ENCODE measurements at places on chromosomes 2 and 18.

DNA sequence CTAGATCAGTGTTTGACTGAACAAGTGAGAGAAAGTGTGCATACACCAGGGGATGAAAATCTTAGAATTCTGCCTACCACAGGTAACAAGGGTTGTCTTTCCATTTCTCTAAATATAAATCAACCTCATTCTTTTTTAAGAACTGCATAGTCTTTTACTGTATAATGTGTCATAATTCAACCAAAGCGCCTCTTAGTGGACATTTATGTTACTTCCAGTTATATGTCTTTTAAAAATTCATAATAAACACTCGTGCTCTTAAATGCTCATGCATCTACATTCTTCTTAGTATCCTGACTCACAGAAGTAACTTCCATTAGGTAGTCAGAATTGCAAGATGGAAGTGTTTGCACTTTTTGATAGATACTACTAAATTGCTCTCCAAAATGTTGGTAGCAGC is 76.2 kb downstream of the CHRNA1 start:
- no peak for DNase-seq

DNA sequence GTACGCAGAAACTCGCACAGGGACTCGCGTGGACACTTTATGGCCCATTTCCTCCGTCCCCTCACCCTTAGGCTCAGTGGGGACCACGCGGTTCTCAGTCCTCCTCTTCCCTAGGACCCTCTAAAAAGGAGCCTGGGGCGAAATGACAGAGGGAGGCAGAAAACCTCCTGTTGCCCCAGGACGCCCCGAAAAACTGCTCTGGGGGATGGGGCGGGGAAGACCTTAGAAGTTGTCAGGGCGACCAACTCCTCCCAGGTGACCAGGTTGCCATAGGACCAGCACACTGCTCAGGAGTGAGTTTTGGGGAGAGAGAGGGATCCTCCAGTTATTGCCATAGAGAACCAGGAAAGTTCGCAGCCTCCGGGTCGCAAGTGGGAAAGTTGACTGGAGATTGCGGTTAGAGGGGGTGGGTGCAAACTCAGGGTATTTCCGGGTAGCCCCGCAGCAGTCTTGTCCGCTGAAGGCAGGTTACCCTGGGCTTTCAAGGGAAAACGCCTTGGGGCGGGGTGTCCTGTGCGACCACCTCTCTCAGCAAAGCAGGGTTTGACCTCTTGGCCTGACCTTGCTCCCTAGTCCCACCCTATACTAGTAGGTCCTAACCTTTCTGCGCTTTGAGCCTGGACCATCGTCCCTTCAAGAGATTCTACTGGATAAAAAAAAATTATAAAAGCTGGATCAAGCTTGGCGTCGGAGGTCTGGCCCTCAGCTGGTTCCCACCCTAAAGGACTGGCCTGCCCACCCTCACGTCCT is 7.8 kb upstream of the PAX3 start:
- no peak for DNase-seq

GRCh38 chr2:32735348-32735747 is 107.5 kb downstream of the TTC27 start:
- DNase-seq, result no peak

DNA sequence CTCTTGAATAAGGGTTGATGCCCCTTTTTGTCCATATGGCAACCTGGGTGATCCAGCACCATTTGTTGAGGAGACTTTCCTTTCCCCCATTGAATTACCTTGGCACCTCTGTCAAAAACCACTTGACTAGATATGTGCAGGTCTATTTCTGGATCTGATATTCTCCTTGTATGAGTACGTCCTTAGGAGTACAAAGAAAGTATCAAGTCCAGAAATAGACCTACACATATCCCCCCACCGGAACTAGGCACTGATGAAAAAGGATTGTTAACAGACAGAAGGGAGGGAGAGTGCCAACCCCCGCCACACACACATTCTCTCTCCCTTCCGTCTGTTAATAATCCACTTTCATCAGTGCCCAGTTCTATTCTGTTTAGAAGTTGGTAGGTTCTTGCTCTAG is 225.0 kb downstream of the TMEM163 start:
- no peak for DNase-seq

GRCh38 chr2:202069170-202070067 is 3.6 kb upstream of the KIAA2012 start:
- no peak for DNase-seq

DNA sequence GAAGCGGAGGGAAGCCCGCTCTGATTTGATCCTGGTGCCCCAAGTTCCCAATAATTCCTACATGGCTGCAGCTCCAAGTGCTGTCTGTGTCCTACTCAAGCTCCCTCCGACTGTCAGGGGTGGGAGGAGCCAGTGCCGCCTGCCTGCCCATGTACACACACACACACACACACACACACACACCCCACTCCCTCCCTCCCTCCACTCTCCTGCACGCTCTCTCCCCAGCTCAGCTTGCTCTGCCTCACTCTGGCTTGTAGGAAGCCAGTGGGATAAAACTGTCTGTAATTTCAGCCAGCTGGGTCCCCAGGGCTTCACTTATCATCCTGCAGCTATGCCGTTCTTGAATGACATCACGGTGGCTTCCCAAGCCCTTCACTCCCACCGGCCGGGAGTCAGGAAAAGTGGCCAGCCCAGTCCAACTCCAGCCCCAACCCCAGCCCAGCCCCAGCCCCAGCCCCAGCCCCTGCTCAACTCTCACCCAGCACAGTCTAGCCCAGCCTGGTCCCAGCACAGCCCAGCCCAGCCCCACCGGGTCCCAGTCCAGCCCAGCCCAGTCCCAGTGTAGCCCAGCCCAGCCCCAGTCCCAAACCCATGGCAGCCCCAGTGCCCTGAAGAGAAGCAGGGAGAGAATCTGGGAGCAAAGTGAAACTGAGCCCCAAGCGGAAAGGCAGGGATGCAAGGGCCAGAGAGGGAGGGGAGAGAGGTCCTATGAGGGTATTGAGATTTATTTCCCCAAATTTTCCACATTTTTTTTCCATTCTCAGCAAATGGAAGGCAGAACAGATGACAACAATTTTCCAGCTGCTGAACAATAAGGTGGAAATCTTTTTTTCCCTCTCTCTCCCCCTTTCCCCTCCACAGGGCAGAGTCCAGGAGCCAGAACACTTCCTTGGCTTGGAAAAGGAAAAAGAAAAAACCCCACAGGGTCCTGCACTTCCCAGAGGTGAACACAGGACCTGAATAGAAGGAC is 144.0 kb downstream of the TNS1 start:
- DNase-seq, result no peak

DNA sequence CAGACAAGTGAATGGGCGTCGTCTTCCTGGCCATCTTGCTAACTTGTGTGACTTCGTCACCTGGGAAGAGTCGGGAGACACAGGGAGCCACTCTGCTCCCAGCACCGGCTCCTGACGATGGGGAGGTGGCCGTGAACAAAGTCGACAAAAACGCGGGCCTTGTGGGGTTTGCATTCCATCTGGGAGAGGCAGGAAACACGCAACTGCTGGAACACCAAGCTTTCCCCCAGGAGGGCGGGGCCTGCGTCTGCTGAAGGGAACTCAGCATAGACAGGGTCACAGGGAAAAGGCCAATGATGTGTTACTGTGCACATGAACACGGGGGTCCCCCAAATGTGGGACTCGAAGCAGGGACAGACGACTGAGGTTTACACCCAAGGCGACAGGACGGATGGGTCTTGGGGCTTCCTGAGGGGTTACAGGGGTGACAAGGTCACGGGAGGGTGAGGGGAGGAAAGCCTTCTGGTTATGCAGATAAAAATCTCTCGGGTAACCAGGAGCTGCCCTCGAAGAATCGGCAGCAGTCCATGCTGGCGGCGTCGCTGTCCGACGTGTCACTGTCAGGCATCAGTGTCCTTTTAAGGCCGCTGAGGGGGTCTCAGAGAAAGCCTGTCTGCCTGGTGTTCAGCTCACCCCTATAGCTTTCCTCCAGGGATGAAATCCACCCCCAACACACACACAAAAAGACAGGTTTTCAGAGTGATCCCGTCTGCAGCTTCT is 28.2 kb upstream of the PRLH start:
- DNase-seq, result no peak

DNA sequence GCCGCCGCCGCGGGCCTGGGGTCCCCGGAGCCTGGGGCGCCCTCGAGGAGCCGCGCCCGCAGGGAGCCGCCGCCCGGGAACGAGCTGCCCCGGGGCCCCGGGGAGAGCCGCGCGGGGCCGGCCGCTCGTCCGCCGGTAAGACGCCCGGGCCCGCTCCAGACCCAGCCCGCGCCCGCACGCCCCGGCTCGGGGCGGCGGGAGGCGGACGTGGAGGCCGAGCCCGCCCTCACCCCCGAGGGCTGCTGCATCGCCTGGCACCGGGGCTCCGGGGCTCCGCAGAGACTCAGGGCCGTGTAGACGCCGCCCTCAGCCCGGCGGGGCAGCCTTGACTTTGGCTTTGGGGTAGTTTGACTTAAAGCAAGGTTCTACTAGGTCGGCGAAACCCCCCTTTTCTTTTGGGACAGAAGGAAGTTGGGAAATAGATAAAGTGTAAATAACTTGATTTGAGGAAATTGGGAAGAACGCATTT is 335 bp downstream of the ERFE start:
- no peak for DNase-seq

DNA sequence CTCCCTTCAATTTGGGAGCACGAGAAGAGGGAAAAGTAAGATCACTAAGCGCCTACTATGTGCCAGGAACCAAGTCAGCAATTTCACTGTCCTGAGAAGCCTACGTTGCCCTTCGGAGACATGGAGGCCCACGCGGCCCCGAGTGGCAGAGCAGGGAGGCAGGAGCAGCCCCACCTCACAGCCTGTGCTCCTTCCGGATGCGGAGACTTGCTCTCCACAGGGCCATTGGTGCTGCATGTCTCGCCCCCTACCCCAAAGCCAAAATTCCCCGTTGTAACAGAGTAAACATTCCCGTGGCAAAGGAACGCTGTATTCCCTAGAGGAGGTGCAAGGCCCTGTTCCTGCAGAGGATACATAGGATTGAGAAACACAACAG is 4.5 kb downstream of the SLC14A2 start:
- DNase-seq, result no peak
